Renal cortical epithelial cell (primary cell): ENCODE measurements at places on chromosomes 13 and 19.

GRCh38 chr19:35843676-35844481 lies 8.4 kb downstream of the NPHS1 start:
- DNase-seq: no peak

DNA sequence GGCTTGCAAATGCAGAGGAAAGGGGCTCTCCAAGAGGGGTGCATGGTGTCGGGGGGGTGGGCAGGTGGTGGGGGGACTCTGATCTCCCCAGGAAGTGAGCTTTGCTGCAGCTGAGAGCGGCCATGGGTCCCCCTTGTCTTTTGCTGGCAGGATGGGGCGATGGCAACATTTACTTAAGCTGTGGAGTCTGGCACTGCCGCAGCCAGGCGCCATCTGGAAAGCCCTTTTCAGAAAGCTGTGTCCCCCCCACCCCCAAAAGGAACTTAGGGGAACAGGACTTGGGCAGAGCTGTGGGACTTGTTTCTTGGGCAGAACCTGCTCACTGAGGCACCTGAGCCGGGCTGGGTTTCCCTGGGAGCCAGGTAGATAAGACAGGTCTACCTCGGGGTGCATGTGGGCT lies 80.7 kb downstream of the ZNF536 start:
- DNase-seq: no peak

DNA sequence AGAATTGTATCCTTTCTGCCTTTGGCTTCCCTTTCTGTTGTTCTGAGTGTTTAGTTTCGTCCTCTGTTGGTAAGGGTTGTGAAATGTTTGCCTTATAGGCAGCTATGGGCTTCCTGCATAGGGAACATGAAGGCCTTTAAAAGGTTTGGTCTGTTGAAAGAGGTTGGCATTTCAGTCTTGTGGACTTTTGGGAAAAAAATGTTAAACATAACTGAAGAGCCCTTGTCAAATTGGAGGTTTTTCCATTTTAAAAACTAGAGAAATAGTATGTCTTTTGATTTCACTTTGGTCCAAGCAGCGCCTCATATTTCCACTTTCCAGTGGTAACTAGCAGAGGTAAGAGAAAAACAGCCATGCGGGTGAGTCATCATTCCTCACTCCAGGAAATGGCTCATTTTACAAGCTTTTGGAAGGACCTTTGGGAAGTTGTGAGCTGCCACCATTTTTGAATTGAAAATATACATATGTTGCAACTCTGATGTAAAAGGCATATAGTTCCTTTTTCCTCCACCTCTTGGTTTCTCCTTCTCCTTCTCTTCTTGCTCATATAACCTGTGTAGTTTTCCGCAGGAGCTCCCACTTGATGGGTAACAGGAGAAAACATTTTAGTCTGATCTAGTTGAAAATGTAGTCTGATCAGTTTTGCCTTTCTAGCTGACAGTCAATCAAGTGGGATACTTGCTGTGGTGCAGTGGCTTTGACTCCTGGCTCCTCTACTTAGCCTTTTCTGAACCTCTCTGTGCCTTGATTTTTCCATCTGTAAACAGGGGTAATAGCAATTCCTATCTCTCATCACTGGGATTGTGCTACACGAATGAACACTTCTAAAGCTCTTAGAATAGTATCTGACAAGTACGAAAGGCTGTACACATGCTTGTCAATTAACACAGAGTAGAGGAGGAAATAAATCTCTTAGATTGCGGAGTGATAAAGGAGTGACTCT lies 23.0 kb downstream of the GPC6 start:
- peak; percentile 89 for DNase-seq

- no peak for DNase-seq
Observed at GRCh38 chr13:99843872-99844271, 127.7 kb downstream of the ZIC5 start.

DNA sequence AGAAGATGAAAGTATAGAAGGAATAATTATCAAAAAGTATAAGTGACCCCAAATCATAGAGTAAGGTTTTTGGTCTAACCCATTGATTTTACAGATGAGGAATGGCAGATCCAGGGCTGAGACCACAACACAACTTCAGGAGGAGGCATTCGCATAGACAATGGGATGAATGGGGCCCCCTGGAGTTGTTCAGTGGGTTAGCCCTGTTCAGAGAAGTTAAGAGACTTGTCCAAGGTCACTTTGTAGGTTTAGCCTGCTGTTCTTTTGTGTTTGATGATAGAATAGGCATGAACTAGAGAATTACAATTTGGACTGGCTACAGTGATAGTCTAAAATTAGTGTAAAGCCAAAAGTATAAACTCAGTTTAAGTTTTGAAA lies 233.9 kb downstream of the KCNRG start:
- no peak for DNase-seq

- DNase-seq: no peak
Observed at GRCh38 chr13:45752510-45752909, 50.4 kb downstream of the CBY2 start.
